H54 (cell line): ENCODE measurements at places on chromosomes 1 and 21.
A peak's percentile ranks its signal among the peaks of the same experiment; 100 is the strongest.

- DNase-seq: no peak
Measured at GRCh38 chr1:33097762-33098161, 16.8 kb downstream of the AZIN2 start.

DNA sequence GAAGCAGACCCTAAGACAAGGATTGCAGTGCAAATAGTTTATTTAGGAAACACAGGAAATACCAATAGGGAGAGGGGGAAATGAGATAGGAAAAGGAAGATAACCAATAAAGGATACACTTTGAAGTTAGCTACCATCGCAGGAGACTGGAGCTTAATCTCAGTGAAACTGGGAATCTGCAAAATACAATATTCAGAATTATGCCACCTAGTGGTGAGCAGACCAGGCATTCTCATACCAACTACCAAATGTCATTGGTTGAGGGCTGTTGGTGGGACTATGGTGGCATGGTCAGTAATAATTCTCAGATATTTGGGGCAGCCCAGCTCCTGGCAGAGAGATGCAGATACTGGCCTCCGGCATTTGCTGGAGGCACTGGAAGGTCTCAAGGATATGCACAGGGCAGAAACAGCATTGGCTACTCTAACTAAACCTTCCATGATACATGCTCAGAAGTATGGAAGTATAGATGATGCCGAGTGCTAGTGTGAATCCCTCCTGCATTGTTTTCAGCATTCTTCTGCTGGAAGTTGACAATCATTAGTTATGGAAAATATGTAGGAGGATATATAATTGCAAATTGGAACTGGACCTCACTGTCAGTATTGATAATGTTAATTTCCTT, 11.8 kb upstream of the ZFP69B start:
- DNase-seq: peak; percentile 58

GRCh38 chr1:220787069-220787619, 431 bp downstream of the MTARC1 start:
- DNase-seq: no peak

GRCh38 chr21:31870472-31871193, 2.2 kb upstream of the HUNK start:
- DNase-seq: no peak

DNA sequence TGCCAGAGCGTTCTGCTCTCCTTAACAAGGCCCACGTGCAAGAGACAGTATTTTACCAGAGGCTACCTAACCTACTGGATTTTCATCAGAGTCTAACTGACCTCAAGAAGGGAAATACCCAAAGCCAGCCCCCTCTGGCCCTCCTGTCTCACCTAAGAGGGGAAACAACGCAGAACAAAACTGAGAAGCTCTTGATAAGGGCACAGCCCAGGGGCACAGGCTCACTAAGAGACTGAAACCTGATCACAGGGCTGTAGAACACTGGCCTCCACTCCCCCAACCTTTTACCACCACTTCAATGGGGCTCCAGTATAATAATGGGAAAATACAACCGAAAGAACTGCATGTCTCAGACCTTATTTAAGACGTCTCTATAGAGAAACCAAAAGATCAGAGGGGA, 449.5 kb upstream of the CAMK1G start:
- no peak for DNase-seq

GRCh38 chr21:16305686-16306085, 575.9 kb downstream of the USP25 start:
- DNase-seq: no peak

GRCh38 chr1:235074523-235075047, 54.1 kb downstream of the TOMM20 start:
- DNase-seq: no peak

DNA sequence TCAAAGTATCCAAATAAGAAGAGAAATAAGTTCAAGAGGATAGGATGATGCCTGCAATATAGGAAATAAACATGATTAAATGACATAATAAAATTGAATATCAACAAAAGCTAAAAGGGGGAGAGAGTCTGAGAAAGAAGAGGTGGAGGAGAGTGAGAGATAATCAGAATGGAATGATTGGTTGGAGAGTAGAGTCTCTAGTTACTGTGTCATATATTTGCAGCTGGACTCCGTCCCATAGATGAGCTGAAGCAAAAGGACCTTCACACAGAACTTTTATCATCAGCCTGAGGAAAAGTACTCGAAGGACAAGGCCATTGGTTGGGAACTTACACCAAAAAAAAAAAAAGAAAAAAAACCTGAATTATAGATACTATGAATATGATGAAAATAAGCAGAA, 22.8 kb upstream of the S100A2 start:
- DNase-seq: no peak

DNA sequence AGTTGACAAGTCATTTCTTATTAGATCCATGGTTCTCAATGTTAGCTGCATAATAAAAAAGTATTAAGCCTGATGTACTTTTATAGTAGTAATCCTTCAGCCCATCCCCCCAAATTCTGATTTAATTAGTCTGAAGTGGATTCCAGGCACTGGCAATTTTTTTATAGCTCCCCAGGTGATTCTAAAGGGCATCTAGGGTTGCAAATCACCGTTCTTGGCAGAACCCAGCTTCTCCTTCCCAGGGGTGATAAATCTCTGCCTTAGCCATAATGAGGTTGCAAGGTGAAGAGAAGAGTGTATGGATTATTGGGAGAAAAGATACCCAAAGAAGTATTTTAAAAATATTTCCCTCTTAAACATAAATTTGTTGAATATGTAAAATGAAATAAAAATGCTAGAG, 43.0 kb upstream of the RXRG start:
- DNase-seq: no peak

DNA sequence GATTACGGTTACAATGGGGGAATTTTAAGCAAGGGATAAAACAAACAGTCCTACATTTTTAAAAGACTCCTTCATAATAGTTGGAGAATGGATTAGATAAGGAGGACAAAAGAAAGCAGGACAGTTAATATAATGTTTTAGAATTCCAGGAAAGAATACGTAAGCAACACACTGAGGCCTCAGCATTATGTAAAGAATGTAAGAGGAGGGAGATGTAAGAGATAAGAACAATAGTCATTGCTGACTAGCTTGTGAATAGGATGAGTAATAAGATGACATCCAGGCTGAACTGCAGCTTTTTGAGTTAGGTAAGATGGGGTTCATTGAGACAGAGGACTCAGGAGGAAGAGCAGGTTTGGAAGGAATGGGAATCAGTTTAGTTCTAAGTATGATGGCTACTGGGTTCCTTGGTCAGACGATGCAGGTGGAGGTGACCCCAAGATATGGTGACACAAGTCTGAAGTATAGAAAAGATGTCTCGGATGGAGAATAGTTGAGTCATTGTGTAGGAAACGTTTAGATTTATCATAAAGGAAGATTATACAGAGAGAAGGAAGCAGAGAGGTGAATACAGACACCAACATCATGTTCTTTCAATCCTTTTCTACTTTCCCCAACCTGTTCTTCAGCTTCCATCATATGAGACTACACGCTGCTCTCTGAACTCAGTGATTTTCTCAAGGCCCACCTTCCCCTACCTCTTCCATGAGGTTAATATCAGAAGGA, 372.8 kb downstream of the PTBP2 start:
- peak; percentile 5 for DNase-seq

DNA sequence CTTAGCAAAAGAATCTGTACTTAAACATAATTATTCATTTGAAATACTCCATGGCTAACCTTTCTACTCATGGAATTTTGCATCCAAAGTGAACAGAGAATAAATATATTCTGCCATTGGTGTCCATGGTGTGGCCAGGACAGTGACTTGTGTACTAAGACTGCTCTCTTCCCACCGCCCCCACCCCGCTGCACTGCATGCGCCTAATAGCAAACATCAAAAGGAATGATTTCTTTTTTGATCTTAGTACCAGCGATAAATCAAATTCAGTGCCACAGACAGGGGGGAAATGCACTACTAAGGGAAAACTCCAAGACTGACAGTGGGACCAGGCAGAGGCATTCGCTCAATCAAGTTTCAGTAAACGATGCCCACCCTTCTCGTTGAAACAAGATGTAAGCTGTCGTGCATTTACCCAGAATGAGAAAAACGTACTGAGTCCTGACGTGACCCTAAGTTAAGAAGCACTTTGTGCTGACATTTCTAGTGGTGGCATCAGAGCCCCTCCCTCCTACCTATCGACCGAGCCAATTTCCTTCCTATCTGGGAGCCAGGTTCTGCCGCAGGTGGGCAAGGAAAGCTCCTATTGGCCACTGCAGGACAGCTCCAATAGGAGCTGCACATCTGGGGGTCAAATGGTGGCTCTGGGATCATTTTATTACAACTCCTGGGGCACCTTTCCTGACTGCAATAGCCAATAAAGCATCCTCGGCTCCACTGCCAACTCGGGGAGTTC, 12.5 kb downstream of the ESRRG start:
- DNase-seq: no peak

- no peak for DNase-seq
Measured at GRCh38 chr21:45983981-45984551, 2.5 kb downstream of the COL6A1 start.

DNA sequence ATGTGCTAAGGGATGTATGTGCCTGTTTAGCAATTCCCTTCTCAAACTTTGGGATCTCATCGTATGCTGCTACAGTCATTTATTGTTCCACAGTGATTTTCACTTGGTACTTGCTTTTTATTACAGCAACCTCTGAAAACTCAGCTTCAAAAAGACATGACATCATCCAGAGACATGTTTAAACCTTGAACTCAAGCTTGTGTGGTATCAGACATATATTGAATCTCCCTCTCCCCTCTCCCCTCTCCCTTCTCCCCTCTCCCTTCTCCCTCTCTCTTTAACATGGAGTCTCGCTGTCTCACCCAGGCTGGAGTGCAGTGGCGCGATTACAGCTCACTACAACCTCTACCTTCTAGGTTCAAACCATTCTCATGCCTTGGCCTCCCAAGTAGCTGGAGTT, 19.5 kb upstream of the TUT4 start:
- no peak for DNase-seq

GRCh38 chr1:168509210-168509609, 34.6 kb downstream of the XCL2 start:
- DNase-seq: no peak

- no peak for DNase-seq
Measured at GRCh38 chr1:209673631-209674417, 1.4 kb upstream of the G0S2 start.

GRCh38 chr1:12159816-12160215, 7.0 kb upstream of the TNFRSF1B start:
- DNase-seq: no peak

GRCh38 chr1:56473582-56474270, 105.6 kb downstream of the PLPP3 start:
- DNase-seq: no peak

GRCh38 chr1:197391303-197392226, 123.5 kb downstream of the CRB1 start:
- DNase-seq: no peak

DNA sequence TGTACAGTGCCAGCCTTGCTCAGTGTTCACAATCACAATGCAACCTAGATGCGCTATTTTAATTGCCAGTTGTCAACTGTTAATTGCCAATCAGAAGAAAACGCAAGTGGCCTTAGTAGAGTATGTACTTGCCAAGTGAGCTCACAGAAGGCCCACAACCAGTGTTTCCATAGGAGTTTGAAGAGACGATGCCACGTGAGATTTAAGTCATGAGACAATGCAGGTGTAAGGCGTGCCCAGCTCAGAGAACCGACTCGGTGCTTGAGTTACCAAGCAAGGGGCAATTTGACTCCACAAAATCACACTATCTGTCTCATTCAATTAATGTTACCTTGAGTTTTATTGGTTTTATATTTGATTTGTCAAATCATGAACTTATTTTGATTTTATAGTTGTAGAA, 65.6 kb downstream of the TEX35 start:
- no peak for DNase-seq

DNA sequence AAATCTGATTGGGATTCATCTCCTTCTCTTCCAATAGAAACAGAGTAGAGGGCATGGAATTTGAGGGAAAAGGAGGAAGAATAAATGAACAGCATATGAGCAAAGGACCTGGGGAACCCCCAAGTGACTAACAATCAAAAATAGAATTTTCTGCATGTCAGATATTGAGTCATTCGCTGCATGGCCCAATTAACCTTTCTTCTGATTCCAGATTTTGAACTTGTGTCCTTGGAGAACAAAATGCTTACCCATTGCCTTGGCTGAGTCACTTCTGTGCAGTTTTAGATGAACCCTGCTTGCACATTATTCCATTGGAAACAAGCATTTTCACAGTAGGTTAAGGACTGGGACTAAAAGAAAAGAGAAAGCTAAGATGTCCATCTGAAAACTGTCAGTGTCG, 390.5 kb downstream of the ST6GALNAC3 start:
- no peak for DNase-seq

DNA sequence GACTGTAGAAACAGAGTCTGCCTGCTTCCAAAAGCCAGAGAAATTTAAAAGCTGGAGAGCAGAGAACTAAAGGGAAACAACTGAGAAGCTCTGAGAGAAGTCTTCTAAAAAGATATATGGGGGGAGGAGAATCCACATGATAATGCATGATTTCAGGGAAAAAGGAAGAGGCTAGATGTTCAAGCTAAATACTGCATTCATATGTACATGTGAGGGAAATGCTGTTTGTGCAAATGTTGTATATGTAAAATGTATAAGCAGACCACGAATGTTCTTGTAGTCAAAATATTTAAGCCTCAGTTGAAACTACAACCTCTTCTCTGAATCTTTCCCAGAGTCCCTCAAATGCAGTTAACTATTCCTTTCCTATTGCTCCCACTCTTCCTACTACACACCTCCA, 79.2 kb downstream of the AKT3 start:
- no peak for DNase-seq

DNA sequence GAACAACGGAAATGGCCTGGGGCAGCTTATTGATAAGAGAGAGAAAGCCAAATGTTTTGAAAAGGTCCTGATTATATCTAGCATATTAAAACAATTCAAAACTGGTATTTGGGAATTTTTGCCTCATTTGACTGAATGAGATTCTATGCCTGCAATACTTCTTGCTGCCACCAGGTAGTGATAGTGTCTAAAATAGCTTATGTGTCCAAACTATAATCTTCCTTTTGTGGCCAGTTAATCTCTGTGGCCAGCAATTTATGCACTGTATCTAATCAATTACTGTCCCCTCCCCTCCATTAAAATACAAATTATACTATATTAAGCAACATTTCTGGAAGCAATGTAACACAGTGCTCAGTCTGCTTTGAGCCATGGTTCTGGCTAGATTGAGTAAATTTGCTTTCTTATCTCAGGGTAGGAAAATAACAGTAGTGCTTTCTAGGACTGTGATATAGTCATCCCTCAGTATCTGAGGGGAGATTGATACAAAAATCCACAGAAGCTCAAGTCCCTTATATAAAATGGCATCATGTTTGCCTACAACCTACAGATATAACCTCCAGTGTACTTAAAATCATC, 91.8 kb downstream of the FOXD2 start:
- no peak for DNase-seq

DNA sequence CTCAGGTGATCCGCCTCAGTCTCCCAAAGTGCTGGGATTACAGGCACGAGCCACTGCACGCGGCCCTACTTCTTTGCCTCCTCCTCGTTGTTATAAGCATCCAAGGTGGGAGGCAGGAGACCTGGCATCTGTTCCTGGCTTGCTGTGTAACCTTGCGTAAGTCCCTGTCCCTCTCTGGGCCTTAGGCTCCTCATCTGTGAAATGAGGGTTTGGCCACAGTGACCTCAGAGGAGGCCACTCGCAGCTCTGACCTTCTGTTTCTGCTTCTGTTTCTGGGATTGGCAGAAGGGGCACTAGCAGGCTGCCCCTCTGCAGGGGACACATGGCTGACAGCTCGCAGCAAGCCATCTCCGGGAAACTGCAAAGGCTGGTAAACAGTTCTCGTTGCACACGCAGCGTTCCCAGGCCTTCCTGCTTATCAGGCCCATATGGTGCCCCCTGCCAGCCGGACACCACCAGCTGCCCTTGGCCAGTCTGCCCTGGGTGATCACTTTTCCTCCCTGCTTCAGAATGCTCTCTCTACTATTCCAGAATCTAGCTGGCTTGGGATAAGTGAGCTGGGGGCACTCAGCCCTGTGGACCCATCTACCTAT, 2.6 kb upstream of the LDLRAP1 start:
- no peak for DNase-seq
